ENCODE measurements at places on chromosomes 13 and 19.

DNA sequence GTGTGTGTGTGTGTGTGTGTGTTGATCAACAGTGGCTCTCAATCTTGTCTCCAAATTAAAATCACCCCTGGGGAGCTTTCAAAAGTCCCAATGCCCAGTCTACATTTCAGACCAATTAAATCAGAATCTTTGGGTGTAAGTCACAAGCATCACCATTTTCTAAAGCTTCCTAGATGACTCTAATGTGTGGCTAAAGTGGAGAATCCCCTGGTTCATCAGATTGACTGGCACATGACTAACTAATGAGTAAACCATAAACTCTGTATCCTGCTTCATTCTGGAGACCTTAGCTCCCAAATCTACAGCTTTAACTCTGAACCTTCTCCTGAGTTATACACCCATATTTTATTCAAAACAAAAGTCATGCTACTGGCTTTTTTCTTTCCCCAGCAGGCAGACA, 131.3 kb downstream of the SUCLA2 start:
- no peak for DNase-seq

- no peak for DNase-seq
These were observed 16.1 kb downstream of the USPL1 start for GRCh38 chr13:30633861-30634260.

DNA sequence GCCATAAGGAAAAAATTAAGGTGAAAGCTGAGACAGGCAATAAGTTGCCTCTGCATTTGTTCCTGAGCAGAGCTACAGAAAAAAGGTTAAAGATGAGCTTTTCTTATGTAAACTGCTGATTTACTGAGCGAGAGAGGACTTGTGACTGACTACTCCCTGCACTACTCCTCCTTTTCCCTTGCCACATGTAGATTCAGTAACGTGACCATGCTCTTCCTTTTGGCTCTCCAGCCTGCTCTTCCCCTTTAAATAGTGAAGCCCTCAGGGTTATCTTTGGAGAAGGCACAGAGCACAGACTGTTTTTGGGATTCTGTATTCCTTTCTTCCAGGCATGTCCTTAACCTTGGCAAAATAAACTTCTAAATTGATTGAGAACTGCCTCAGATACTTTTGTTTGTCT, 630.2 kb downstream of the UQCRFS1 start:
- DNase-seq = no peak

DNA sequence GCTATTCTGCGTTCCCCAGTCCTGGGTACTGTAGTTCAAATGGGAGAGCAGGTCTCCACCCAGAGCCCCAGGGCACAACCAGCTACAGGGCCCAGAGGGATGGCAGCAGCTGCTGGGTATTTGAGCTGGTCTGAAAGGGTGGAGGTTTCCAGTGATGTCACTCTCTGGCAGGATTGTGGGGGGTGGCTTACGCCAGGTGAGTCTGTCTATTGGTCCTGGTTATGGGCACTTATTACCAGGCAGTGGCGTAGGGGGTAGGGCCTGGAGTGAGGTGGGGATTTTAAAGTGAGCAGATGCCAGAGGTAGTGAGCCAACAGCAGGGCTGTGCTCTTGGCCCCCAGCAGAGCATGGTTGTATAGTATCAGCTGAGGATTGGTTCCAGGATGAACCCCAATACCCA, 6.2 kb downstream of the RPS19 start:
- DNase-seq = no peak

DNA sequence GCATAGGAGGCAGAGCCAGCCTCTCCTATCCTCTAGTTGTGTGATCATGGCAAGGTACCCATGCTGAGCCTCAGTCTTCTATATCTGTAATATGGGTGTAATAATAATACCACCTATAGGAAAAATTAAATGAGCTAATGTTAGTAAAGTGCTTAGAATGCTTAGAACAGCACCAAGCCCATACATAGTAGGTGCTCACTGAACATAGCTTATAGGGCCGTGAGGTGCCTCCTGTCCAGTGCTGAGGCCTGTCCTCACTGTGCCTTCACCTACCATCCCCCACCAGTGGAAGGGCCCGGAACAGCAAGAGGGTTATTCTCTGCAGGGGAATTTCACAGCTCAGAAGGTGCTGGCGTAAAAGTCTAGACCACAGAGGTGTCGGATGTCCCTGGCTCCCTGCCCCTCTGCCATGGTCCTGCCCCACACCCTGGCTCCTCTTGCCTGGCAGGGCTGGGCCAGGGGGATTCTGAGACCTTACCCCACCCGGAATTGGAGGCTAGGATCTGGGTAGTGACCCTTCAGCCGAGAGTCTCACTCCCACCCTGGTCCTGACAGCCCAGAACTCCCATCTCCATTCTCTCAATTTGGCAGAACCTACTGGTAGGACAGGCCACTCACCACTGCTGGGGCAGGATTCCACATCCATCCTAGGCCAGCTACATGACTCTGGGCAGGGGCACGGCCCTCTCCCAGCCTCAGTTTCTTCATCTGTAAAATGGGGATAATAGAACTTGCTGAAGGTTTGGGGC, 2.2 kb upstream of the SCN1B start:
- no peak for DNase-seq

- DNase-seq = no peak
These were observed 58.6 kb upstream of the SPRY2 start for GRCh38 chr13:80399340-80400163.

DNA sequence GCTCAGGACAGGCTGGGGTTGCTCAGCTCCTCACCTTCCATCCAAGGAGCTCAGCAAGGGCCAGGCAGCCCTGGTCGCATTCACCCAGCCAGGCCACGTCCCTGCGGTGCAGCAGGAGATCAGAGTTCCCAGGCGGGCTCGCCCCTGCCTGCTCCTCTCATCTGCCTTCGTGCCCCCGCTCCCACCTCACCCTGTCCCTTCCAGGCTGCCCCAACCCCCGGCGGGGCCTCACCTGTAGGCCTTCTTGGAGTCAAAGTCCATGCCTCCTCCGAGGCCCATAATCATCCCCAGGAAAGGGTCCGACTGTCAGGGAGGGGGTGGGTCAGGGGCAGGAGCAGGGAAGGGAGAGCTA, 1.3 kb upstream of the RINL start:
- DNase-seq = no peak

- DNase-seq = no peak
These were observed 56.8 kb downstream of the KCNC3 start for GRCh38 chr19:50272263-50272897.

GRCh38 chr13:67619995-67620380, 389.9 kb upstream of the PCDH9 start:
- DNase-seq = no peak

DNA sequence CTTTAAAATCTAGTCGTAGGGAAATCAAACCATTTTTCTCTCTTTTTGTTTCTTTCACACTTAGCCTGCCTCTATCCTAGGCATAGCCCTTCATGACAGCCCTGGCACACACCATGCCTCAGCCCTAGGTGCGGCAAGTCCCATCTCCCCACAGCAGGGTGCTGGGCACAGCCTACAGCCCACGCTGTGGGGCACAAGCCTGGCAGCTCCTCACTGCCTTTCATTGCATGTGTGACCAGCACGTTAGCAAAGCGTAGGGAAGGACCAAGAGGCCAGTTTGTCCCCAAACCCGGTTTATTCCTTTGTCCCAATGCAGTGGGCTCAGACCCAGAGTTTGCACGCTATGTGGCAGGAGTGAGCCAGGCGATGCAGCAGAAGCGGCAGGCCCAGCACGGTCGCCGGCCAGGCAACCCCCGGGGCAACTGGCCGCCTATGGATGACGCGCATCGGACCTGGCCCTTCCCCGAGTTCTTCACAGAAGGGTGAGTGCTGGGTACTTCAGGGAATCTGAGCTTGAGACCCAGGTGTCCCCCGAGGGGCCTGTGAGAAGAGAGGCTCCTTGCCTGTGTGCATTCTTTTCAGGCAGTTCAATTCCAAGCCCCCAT, 17.3 kb upstream of the GPI start:
- no peak for DNase-seq

GRCh38 chr19:49687566-49688316, 1.7 kb upstream of the ADM5 start:
- DNase-seq = no peak

GRCh38 chr19:41501854-41502253, 58.9 kb downstream of the ERICH4 start:
- DNase-seq = no peak

DNA sequence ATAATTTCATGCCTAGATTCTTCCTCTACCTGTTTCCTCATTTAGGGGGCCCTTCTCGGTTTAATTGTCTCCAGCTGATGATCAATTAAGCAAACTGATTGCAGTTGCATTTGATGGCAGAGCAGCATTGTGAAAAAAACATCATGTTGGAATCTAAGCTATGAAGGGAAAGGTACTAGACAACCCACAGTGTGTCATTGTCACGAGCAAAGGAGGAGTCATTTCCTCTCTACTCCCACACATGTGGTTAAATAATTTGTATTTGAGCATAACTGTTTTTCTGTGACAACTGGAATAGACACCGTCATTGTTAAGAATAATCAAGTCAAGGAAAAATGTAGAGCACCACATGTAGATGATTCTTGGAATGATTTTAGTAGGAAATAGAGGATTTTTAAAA, 240.3 kb downstream of the DCT start:
- DNase-seq = no peak

- DNase-seq = no peak
These were observed 28.4 kb downstream of the ANKRD27 start for GRCh38 chr19:32646556-32646955.

- no peak for DNase-seq
These were observed at the start of gene IFNL1 for GRCh38 chr19:39296055-39296645. IFNL1 (plus strand) TSS chr19:39296407; CDS start chr19:39296422, 15 bp downstream.

- no peak for DNase-seq
These were observed 34.4 kb upstream of the TUBGCP3 start for GRCh38 chr13:112622375-112622774.

DNA sequence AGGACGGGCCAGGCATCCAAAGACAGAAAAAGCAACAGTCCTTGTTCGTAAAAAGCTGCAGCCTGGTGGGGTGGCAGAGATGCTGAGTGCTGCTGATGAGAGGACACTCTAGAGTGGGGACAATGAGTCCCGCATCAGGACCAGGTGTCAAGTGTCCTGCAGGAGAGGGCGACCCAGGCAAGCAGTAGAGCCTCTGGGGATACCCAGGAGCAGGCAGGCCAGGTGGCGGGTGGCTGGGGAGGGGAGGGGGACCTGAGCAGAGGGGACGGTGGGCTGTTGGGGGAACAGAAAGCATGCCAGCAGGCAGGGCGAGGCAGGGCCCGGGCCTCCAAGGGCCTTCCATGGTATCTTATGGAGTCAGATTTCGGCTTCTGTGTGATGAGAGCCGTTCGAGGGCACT, 35.8 kb downstream of the GGACT start:
- no peak for DNase-seq

DNA sequence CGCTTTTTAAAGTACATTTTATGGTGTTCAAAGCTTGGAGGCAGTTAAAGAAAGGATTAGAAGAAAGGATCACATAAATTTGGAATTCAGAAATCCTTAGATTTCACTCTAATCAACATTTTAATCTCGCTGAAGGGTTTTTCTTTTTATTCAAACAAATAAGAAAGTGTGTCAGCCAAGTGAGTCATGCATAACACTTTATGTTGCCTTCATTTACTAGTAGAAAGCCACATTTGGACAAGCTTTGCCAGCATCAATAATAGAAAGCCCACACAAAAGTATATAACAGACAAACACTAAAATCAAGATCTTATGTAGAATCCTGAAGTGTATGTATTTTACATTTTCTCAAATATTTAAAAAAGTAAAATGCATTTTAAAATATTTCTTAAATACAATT, 154.9 kb upstream of the TRPC4 start:
- DNase-seq = no peak

- DNase-seq = no peak
These were observed 1068.1 kb upstream of the PCDH20 start for GRCh38 chr13:62483774-62484173.

GRCh38 chr13:27170516-27171243, 931 bp downstream of the USP12 start:
- peak; percentile 77 for DNase-seq

DNA sequence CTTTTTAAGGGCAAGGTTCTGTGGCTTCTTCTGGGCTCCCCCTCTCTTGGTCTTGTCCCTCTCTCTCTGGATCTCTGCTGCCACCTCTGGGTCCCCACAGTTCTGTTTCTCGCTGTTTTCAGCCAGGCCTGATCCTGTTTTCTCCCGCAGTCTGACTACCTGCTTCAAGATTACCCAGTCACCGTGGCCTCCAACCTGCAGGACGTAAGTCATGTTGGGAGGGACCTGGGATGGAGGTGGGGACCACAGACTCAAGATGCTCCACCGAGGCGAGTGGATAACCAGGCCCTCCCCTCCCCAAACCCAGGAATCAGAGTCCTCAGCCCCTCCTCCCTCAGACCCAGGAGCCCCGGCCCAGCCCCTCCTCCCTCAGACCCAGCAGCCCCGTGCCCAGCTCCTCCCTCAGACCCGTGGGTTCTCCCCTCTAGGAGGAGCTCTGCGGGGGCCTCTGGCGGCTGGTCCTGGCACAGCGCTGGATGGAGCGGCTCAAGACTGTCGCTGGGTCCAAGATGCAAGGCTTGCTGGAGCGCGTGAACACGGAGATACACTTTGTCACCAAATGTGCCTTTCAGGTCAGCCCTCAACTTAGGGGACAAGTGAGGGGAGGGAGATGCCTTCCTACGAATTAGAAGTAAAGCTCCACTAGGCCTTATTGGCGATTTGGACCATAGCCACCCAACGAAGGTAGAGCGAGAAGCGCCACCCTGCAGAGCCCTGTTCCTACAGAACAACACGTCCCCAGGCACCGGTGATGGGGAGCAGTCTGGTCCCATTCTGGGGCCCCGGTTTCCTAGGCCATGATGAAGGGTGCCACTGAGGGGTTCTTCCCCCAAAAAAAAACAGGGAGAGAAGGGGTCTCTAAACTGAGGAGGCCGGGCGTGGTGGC, 2.2 kb downstream of the FLT3LG start:
- DNase-seq = no peak

DNA sequence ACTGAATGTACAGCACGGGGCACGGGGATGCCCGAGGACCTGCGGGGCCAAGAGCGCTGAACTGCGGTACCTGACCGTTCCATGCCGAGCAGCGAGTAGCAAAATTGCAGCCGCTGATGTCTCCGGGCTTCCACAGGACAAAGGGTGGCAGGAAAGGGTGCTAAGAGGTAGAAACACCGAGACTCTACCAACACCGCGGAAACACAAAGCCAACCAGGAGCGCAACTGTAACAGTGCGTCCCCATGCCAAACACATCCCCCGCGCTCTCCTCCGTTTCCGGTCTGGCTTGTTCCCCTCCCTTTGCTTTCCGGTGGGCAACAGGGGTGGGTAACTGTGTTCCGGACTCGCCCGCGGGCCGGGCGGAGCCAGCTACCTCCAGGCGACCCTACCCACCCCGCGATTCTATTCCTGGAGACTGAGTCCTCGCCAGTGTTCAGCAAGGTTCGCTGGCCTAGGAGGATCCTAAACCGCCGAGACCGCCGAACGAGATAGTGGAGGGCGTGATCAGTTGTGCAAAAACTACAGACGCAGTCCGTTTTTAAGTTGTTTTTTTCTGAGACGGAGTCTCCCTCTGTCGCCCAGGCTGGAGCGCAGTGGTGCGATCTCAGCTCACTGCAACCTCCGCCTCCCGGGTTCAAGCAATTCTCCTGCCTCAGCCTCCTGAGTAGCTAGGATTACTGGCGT, 34.9 kb upstream of the NEK3 start:
- DNase-seq = peak; percentile 95

Measured in right forelimb (tissue), 1 donor.